RWPE1 (cell line): ENCODE measurements at places on chromosomes 7 and 10.

GRCh38 chr7:122831436-122831835 lies 54.8 kb downstream of the CADPS2 start:
- no peak for DNase-seq

- no peak for DNase-seq
Observed at GRCh38 chr7:68185631-68186456, 1189.2 kb downstream of the TYW1 start.

- no peak for DNase-seq
Observed at GRCh38 chr10:132434405-132435005, 37.5 kb downstream of the PWWP2B start.

- no peak for DNase-seq
Observed at GRCh38 chr10:102781921-102782557, 38.3 kb downstream of the WBP1L start.

DNA sequence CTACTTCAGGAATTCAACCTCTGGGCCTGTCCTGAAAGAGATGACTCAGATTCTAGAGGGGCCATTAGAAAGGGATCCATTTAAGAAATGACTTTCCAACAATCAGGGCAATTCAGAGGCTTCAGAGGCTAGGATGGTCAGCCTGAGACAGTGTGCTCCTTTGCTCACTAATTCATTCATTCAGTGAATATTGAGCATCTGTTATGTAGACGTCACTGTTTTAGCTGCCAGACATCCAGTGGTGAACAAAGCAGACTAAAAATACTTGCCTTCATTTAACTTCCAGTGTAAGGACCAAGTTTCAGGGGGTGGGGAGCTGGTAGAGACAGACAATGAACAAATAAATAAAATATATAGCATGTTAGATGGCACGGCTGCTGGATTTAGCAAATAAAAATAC lies 1.6 kb downstream of the KIAA1217 start:
- DNase-seq = no peak
